Lung microvascular endothelial cell (primary cell): ENCODE measurements at places on chromosomes 12 and 14. TPM values are rescaled to one million over a fixed set of nuclear protein-coding genes. Genes with fewer than 3 reads are reported as not detected.

GRCh38 chr12:34388636-34389377 is 366.5 kb downstream of the ALG10 start:
- DNase-seq, result no peak

- no peak for DNase-seq
These were observed 63.8 kb downstream of the SUSD6 start for GRCh38 chr14:69675245-69675583.

Gene GPD1
- total RNA-seq, result under 0.01 TPM in 1 of 2 replicates, not detected in the other

GRCh38 chr14:79424462-79424861 is 786.8 kb downstream of the DIO2 start:
- no peak for DNase-seq

DNA sequence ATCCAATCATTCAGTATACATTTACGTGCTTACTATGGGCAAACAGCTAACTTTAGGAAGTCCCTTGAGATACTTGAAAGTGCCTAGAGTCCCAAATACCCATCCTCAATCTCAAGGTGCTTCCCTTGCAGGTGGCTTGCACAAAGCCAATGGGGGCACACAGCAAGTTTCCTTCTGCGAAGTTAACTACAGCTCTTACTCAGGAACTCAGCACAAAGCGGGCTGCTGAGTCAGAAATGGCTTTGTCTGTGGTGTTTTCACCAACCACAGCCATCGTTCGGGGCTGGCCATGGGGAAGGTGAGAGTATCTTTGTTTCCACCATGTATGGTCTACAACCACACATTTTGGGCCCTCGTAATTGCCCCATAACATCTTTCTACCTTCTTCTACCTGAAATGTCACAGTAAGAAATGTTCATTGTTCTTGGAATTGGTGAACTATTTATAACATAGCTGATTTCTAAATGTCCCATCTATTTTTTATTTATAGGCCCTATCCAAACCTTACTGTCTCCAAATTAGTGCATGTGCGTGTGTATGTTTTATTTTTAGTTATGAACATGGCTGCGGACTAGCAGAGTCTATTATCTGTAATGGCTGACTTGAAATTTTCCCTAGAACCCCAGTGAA is 13.9 kb downstream of the MFAP5 start:
- no peak for DNase-seq

- no peak for DNase-seq
These were observed 52.7 kb upstream of the NR2C1 start for GRCh38 chr12:95126076-95126475.

Gene IRF2BPL
- 5.4 and 10.1 TPM in 2 replicates for total RNA-seq

Gene ABCC9
- under 0.01 TPM in 2 replicates for total RNA-seq

DNA sequence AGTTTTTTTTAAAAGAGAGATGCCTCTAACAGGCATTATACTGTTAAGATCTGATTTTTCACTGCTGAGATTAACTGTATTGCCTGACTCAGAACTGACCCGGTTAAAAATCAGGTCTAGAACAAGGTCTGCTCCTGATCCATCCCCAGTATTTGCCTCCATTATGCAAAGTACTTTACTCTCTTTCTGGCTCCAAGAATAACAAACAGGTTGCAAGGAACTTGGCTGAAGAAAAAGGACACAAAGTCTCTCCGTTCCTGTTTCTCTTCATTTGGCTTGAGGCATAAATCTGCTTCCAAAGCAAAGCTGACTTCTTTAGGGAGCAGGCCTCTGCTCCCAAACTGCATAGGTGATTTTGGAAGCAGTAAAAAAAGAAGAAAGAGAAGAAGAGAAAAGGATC is 199.3 kb upstream of the PDZRN4 start:
- DNase-seq, result no peak

Gene GPX2
- total RNA-seq, result not detected in 2 replicates

Gene LUM
- not detected in 2 replicates for total RNA-seq

GRCh38 chr14:89061696-89062095 is 237.2 kb downstream of the TTC8 start:
- no peak for DNase-seq

- DNase-seq, result no peak
These were observed 30.3 kb upstream of the TEX22 start for GRCh38 chr14:105368032-105368417.

DNA sequence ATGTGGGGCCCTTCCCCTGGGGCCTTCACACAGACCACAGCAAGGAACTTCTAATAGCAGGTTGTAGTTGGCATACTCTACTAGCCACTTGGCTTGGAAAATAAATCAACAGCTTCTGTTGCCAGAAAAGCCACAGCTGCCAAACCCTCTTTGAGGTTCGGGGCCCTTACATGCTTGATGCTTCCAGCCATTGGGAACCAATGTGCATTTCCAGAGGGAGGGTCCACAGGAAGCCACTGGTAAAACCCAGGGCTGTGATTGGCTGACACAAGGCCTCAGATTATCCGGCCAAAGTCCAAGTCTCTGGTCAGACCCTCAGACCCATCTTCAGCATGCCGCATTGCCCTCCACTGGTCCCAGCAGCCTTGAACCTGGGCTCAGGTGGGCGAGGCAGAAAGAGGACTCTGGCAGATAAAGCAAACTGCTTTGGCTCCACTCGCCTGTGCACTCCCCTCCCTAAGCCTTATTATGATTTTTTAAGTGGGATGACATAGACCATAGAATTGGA is 214.4 kb downstream of the BCL11B start:
- no peak for DNase-seq

Gene REC8
- total RNA-seq, result 1.1 and 1.2 TPM in 2 replicates

DNA sequence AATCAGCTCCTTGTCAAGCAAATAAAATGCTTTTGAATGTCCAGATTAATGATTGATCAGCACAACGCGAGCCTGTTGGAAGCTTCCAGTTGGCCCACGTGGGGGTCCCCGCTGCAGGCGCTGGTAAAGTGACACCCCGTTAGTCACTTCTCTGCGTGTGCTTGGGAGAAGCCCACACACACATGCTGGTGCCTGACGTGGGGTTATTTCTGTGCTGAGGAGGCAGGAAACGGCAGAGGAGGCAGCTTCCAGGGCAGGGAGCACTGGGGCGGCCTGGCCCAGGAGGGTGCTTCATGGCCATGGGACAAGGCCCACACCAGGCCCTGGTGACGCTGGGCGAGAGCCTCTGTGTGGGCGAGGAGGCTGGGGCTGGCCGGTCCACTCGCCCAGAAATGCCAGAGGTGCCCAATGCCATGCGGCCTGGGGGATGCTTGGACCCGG is 101.5 kb downstream of the KIF26A start:
- no peak for DNase-seq

Gene SAV1
- 13.7 and 14.1 TPM in 2 replicates for total RNA-seq

DNA sequence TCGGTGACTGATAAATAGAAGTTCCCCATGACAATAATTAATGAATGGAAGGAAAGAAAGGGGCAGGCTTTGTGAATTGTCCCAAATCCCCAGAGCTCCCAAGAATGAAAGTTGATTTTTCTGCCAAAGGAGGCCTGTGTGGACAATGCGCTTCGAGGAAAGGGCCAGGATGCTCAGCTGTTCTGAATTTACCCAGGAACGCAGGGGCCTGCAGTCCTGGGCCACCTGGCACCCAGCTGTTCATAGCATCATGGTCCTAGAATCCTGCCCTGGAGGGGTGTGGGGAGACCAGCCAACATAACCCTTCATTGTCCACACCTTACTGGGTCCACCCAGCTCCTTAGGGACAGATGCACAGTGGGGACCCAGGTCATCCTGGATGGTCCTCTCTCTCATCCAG is 587.5 kb downstream of the BCL11B start:
- DNase-seq, result no peak

- no peak for DNase-seq
These were observed 665.9 kb downstream of the BCL11B start for GRCh38 chr14:98606041-98606640.

Gene KMT2D
- 19.0 and 30.2 TPM in 2 replicates for total RNA-seq

Gene KCNMB4
- 0.22 and 0.60 TPM in 2 replicates for total RNA-seq

GRCh38 chr14:29463727-29464395 is 463.8 kb downstream of the PRKD1 start:
- DNase-seq, result peak; percentile 31

DNA sequence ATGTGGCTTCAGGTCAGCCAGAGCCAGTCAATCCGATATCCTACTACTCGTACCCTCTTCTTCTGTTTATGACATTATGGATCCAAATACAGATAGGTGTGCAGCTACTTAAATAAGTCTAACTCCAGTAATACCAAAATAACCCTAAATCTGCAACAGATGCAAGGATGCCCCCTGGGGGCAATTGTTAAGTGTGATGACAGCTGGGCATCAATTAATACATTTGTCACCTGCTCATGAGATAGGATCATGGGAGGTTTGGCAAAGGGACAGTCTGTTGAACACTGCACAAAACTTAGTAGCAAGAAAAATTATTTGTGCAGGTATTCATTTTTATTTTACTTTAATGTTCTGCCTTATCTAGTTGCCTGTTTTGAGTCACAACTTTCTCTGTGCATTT is 83.2 kb downstream of the SLC38A6 start:
- no peak for DNase-seq

DNA sequence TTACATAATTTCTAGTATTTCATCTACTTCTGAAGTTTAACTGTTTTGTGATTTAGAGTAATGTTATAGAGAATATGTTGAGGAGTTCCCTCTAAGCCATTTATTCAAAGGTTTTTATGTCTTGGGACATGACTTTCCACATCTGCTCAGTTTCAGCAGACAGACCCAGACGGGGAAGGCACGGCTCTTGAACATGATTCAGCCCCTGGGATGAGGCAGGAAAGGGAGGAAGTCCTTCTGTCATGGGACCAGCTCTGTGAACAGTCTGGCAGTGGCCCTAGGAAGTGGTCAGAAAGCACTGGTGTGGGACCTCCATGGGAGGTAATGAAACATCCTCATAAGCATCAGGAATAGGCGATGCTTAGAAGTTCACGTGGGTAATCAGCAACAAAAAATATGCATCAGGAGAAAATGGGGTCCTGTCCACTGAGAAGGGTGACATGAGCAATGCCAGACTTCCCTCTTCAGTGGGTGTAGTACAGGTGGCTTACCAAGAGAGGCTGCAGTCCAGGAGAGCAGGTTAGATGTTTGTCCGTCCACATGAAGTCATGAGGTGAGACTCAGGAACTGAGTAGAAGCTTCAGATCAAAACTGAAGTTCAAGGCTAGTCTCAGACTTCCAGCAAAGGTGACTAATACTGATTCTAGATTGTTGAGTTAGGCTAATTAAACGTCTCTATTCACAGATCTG is 248.5 kb downstream of the IPO8 start:
- DNase-seq, result peak; percentile 67

DNA sequence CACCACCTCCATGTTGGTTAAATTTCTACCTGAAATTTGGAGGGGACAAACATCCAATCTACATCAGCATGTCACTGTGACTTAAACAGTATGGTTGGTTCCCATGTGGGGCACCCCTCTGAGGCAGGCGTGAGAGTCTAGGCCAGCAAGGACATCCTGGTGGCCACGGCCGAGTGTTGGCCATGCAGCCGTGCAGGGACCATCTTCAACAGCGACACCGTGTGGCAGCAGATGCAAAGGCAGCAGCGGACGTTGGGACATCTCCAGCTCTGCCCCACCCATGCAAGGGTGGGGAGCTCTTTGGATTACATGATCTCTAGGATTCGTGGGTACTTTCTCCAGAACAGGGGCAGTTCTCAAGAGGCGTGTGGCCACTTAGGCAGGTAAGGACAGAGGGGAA is 49.8 kb downstream of the NOC4L start:
- DNase-seq, result peak; percentile 13

GRCh38 chr12:6199531-6200255 is 507 bp upstream of the CD9 start:
- peak; percentile 75 for DNase-seq

- DNase-seq, result no peak
These were observed 115.9 kb upstream of the PELI2 start for GRCh38 chr14:56002342-56002741.

Gene CCDC175
- not detected in 2 replicates for total RNA-seq

Gene TSPAN19
- total RNA-seq, result under 0.01 and 0.20 TPM in 2 replicates

Gene TPPP2
- not detected in 2 replicates for total RNA-seq

Gene FAM90A1
- total RNA-seq, result under 0.01 TPM in 1 of 2 replicates, not detected in the other

- DNase-seq, result no peak
These were observed 176.7 kb downstream of the PTPN11 start for GRCh38 chr12:112595410-112595809.

Gene RHEBL1
- 1.2 and 1.5 TPM in 2 replicates for total RNA-seq
